GDM1 (cell line): ENCODE measurements at places on chromosomes 16 and 17.

DNA sequence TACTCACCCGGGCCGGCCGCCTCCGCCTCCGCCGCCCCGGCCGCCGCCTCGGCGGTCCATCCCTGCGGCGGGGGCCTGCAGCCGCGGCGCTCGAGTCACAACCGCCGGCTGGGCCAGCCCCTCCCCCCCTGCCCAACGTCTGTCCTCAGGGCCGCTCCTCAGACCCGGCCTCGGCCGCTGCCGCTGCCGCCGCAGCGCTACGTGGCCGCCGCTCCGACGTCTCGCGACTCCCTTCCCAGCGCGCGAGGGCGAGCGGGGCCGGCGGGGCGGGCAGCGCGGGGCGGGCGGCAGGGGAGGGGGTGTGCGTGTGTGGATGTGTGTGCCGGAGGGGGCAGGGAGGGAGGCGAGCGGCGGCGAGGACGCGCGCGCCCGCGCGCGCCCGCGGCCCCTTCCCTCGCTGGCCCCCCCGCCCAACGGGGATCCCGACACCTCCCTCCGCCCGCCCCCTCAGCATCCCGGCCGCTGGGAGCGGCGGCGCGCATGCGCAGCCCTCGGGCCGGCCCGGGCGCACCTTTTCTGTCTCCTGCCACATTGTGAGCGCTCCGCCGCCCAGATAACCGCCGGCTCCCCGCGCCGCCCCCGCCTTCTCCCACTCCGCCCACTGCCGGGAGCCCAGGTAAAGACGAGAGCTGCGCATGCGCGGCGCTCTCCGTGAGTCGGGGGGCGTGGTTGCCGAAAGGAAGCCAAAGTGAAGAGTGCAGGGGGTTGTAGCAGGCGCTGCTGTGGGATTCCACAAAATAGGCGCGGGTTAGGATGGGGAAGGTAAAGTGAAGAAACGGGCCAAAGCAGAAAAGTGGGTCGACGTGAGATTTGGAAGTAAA lies at the start of gene ZNF652:
Gene ZNF652 (minus strand): TSS at position 349 of the 821 bp plus-strand sequence. CDS start 44,525 bp downstream, outside the sequence.
- peak; percentile 87 for DNase-seq

GRCh38 chr16:12377497-12377896 lies 401.0 kb downstream of the SNX29 start:
- no peak for DNase-seq

DNA sequence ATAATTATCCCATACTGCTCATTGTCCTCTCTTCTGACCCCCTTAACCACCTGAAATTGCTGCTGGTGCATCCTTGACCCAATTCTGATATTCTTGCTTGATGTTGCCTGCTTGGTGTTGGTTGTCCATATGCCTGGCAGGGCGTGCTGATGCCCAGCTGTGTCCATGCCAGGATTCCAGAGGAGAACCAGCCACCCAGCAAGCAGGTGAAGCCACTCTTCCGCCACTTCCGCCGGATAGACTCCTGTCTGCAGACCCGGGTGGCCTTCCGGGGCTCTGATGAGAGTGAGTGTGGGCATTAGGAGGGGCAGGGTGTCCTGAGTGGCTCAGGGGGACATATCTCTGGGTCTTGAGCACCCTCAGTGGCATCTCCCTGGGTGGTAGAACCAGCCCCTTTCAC lies 11.4 kb downstream of the RAPGEFL1 start:
- no peak for DNase-seq

GRCh38 chr17:72477491-72477890 lies 356.7 kb downstream of the SOX9 start:
- no peak for DNase-seq

GRCh38 chr16:15777533-15778203 lies 79.2 kb downstream of the MYH11 start:
- DNase-seq: peak; percentile 71

DNA sequence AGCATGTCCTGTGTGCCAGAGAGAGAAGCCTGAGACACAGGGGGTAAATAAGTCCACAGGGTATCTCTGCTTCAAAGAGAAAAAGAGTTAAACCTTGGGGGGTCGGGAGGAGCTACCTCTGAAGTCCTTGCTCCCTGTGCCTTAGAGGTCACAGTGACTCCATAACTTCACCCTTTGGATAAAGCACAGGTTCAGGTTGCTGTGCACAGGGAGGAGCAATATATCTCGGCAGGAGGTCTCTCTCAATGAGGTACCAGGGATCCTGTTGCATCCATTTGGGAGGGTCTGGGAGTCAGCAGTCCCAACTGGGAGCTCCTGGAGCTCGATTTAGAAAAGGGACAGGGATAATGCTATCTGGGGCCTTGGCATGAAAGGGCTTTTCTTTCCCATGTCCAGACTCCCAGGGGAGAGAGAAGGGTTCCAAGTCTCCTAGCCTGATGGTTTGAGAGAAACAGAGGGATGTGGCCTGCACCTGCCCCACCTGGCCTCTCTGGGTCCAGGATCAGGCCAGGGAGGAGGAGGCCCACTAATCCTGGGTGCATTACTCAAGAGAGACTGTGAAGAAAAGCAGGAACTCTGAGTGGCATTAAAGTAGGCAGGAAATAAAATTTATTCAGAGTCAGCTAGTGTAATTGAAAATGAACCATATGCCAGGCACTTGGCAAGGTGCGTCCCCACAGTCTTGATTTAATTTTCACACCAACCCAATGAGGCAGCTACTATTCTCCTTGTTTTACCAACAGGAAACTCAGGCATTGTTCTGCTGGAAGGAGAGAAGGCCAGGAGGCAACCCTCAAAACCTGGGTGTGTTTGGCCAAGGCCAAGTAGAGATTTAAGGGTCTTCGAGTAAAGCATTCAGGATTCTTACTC lies 40.7 kb downstream of the CUEDC1 start:
- DNase-seq: no peak

DNA sequence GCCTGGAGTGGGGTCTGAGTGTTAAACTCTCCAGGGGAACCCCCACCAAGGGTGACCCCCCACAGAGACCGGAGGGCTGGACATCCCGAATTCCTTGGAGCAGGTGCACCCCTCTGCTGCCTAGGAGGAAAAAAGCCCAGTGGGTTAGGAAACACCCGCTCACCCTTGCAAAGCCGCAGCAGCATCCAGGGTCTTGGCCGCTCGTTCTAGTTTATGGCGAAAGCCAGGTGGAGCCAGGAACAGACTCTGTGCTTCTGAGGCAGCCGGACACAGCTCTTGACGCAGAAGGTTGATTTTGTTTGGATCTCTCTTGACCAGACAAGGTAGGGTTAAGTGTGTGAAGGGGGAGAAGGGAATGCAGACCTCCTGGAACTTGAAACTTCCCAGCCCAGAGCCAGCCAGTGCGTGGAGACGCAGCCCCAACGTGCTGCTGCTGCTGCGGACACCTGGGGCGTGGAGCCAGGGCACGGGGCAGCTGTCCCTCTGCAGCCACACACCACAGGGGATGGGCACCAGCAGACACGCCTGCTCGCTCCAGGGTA lies 154.5 kb downstream of the LAT start:
- DNase-seq: no peak

GRCh38 chr16:4345836-4346781 lies 5.0 kb downstream of the PAM16 start:
- no peak for DNase-seq

DNA sequence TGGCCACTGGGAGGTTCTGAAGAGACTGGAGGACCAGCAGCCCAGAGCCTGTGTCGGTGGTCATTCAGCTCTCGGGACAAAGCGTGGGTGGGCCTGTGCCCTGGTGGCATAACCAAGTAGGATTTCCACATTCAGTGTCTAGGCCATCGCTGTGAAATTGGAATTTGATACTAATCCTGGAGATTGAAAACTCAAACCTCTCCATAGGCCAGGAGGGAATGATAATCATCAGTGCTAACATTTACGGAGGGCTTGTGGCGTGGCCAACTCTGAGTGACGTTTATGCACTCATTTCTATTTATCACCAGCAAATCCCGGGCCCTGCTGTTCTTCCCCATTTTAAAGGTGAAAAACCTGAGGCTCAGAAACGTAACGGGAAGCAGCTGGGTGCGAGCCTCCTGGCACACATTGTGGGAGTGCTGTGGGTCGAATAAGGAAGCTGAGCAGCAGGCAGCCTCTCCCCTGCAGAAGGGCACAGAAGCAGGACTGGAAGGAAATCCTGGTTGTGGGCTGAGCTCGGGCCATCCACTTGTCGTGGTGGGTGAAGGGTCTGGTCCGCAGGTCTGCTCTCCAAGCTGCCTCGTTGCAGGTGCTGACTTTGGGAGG lies 33.1 kb downstream of the RAI1 start:
- peak; percentile 73 for DNase-seq

- no peak for DNase-seq
Observed at GRCh38 chr16:9518051-9518450, 426.6 kb downstream of the HAPSTR1 start.

DNA sequence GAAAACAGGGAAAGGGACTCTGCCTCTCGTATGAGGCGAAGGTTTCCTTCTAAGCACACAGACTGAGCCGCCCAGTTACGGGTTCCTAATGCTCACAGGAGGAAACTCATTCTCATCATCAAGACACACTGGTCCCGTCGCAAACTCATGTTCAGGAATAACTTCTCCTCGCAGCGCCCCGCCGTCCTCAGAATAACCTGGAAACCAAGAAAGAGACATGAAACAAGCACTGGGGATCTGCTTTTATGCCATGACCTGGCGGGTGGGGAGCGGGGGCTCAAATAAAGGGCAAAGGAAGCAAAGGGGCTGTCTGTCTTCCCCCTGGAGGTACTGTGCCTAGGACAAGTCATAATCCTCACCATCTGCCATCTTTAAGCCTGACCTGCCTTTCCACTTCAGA lies 31.3 kb downstream of the WIPI1 start:
- DNase-seq: no peak

- DNase-seq: no peak
Observed at GRCh38 chr16:77840673-77841501, 52.5 kb downstream of the VAT1L start.

DNA sequence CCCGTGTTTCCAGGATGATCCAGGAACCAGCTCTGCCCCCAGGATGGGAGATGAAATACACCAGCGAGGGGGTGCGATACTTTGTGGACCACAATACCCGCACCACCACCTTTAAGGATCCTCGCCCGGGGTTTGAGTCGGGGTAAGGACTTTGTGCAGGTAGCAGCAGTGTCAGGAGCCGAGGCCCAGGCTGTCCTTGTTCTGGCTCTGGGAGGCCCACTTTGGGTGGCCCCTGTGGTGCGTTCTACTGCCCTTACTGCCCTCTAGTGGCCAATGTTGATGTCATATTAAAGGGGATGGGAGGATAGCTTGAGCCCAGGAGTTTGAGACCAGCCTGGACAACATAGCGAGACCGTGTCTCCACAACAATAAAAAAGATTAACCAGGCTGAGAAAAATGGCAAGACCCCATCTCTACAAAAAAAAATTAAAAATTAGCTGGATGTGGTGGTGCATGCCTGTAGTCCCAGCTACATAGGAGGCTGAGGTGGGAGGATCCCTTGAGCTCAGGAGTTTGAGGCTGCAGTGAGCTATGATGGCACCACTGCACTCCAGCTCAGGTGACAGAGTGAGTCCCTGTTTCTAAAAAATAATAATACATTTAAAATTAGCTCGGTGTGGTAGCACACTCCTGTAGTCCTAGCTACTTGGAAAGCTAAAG lies 20.9 kb upstream of the CLEC18A start:
- peak; percentile 0 for DNase-seq

DNA sequence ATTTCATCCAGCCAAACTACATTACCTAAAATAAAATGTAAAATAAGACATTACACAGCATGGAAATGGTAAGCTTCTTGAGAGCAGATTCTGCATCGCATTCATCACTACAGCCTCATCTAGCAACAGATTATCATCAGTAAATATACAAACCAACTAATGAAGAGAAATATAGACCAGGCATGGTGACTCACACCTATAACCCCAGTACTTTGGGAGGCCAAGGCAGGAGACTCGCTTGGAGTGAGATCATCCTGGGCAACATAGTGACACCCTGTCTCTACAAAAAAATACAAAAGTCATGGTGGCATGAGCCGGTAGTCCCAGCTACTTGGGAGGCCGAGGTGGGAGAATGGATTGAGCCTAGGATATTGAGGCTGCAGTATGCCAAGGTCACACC lies 19.9 kb downstream of the NCBP3 start:
- DNase-seq: no peak

GRCh38 chr16:79909571-79909970 lies 309.0 kb upstream of the MAF start:
- no peak for DNase-seq

GRCh38 chr16:15983898-15984297 lies 34.5 kb downstream of the ABCC1 start:
- DNase-seq: no peak

DNA sequence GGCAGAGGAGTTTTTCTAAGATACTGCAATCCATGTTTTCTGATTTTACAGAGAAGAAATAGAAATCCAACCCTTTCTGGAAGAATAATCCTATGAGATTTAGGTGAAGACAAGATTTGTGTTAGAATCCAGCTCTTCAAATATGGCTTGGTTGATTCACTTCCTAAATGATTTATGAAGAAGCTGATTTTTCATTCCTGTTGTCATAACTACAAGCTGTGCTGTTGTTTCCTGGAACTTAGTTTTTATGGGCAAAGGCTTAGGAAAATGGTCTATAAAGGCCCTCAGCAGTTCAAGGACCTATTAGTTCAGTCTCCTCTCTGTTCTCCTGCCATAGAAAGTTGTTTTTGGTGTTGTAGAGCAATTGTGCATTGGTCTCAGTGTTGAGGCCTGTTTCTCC lies 174.2 kb upstream of the FAM20A start:
- no peak for DNase-seq

DNA sequence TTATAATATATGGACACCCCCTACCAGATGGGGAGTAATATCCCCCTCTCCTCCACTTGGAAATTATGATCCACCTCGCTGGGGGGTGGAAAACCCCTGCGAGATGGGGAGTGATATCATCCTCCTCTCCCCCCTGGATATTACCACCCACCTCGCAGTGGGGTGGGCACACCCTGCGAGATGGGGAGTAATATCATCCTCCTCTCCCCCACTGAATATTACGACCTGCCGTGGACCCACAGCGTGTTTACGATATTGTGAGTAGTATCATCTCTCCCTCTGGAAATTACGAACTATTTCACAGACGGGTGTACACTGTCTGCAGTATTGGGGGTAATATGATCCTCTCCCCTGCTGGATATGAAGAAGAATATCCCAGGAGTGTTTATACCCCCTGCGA lies 228.3 kb upstream of the WSCD1 start:
- DNase-seq: no peak

DNA sequence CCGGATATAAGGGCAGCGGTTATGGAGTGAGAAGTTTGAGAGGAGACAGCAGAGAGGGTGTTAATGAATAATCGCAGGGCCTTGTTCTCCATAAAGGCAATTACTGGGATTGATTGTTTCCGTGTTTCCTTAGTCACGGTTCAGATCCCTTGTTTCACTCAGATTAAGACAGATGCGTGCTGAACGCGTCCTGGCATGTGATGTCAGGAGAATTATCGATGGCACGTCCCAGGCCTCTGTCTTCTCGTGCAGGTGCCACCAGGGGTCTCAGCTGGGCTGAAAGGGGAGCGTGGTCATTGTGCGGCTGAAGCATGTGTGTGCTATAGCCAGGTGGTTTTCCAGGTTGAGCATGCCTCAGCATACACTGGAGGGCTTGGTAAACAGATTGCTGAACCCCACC lies 142.4 kb upstream of the NOL11 start:
- no peak for DNase-seq

GRCh38 chr16:10846213-10846998 lies 27.8 kb upstream of the TVP23A start:
- DNase-seq: no peak

DNA sequence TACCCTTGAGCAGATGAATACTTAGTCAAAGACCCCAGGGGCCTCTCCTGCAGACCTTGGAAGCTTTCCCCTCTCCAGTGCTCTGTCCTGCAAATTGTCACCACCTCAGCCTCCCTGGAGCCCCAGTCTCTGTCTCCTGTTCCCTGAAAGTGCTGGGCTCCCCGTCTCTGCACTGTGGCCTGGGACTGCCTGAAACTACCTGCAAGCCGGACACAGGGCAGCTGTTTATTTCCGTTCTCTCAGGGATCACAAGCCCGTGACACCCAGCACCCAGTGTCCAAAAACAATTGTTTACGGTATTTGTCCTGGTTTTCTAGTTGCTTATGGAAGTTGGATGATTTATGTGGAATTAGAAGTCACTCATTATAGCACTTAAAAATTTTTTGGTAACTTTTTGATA lies 81.6 kb upstream of the CHMP6 start:
- no peak for DNase-seq
